Upper lobe of right lung (tissue), 1 donor: ENCODE measurements at places on chromosomes 2 and 18.

DNA sequence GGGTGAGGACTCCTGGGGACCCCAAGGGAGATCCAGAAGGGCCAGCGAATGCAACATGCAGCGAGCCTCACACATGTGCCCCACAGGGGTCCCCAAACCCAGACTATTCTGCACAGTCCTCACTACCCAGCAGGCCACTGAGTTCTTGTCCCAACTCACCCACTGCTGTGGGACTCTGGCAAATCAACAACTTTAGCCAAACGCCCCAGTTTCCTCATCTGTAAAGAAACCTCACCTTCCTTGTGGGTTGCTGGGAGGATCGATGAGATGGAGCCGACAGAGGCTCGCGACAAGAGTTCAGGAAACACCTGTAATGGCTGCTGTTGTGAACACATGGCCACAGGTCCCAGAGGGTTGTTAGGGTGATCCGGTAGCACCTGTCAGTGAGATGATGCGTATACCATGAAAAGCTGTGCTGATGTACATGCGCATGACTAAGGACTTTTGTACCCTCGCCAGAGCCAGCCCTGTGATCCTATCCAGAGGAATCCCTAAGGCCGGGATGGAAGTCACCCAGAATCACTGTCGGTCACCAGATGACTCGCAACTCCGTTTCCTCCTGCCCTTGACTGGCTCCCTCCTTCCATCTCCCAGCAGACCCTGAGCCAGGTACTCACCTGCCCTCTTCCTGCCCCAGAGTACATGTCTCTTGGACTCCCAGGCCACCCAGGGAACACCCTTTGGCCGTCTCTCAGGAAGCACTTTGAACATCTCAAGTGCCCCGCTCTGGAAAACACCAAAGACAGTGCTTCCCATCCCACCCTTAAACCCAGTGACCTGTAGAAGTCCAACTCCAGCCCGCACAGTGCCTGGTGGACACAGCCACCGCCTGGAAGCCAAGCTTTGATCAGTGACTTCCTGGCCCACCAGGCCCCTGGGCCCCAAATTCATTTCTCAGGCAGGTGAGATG lies 103.3 kb upstream of the ID2 start:
- H3K4me1 ChIP-seq = peaks cover 27% of the 10 kb centered on the region
- no peak overlapping the region for H3K4me3 ChIP-seq
- H3K27me3 ChIP-seq = no peaks in the 10 kb centered on the region
- no peaks in the 10 kb centered on the region for H3K36me3 ChIP-seq

DNA sequence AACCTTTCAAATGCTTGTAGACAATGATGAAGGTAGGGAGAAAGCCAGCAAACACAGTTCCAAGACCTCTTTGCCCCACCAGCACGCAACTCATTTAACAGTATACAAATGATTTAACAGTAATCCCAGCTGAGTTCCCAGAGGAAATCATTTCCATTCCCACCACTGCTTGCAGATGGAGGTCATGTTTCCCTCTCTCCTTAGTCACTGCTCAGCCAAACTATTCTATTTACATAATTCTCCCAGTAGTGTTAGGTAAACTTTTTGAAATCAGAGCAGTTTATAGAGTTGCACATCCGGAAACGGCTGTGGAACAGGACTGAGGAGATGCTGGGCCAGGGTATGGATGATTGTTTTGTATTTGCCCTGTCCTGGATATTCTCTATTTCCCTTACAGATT lies 328.5 kb downstream of the FIGN start:
- no peak overlapping the region for H3K4me3 ChIP-seq
- DNase-seq = no peak
- no peaks in the 10 kb centered on the region for H3K36me3 ChIP-seq
- H3K27me3 ChIP-seq = no peaks in the 10 kb centered on the region
- no peak overlapping the region for H3K27ac ChIP-seq

- no peak overlapping the region for H3K27ac ChIP-seq
- H3K4me1 ChIP-seq = no peaks in the 10 kb centered on the region
- H3K27me3 ChIP-seq = no peaks in the 10 kb centered on the region
- H3K4me3 ChIP-seq = no peak overlapping the region
These were observed 23.2 kb upstream of the GREB1L start for GRCh38 chr18:21218862-21219261.

DNA sequence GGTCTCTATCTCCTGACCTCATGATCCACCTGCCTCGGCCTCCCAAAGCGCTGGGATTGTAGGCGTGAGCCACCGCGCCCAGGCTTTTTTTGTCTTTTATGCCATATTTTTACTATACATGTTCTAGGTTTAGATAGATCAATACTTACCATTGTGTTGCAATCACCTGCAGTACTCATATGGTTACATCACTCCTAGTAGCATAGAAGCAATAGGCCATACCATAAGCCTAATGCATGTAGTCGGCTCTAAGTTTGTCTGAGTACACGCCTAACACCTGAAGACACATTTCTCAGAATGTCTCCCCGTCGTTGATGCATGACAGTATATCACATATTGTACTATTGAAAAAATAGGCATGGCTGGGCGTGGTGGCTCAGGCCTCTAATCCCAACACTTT lies 27.1 kb upstream of the TGIF1 start:
- H3K4me1 ChIP-seq = no peaks in the 10 kb centered on the region
- H3K27me3 ChIP-seq = no peaks in the 10 kb centered on the region
- no peak for DNase-seq

DNA sequence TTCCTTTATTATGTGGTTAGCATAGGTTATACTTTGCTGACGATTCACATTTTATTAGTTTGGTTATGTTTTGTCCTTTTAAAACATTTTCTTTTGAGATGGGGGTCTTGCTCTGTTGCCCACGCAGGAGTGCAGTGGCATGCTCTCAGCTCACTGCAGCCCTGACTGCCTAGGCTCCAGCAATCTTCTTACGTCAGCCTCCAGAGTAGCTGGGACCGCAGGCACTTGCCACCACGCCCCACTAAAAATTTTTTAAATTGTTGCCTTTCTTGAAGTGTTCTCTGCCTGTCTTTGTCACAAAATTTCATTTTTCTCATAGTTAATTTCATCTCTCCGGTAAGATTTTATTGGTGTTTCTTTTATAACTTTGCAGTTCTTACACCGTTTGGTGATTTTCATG lies 18.9 kb downstream of the HRH4 start:
- no peaks in the 10 kb centered on the region for H3K27me3 ChIP-seq
- H3K4me1 ChIP-seq = no peaks in the 10 kb centered on the region
- H3K36me3 ChIP-seq = no peaks in the 10 kb centered on the region
- no peak overlapping the region for H3K4me3 ChIP-seq
